HEK293T (cell line): ENCODE measurements at places on chromosomes 7 and 10.

- no peak for DNase-seq
Measured at GRCh38 chr7:148201992-148202391, 388.6 kb upstream of the C7orf33 start.

DNA sequence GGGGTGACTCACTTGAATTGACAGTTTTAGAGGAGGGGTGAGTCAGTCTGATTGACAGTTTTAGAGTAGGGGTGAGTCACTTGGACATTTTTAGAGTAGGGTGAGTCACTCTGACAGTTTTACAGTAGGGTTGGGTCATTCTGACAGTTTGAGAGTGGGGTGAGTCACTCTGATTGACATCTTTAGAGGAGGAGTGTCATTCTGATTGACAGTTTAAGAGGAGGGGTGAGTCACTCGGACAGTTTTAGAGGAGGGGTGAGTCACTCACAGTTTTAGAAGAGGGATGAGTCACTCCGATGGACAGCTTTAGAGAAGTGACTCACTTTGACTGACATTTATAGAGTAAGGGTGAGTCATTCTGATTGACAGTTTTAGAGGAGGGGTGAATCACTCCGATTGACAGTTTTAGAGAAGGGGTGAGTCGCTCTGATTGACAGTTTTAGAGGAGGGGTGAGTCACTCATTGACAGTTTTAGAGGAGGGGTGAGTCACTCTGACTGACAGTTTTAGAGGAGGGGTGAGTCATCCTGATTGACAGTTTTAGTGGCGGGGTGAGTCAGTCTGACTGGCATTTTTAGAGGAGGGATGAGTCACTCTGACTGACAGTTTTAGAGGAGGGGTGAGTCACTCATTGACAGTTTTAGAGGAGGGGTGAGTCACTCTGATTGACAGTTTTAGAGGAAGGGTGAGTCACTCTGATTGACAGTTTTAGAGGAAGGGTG is 595.9 kb downstream of the DNAJB6 start:
- DNase-seq: no peak

DNA sequence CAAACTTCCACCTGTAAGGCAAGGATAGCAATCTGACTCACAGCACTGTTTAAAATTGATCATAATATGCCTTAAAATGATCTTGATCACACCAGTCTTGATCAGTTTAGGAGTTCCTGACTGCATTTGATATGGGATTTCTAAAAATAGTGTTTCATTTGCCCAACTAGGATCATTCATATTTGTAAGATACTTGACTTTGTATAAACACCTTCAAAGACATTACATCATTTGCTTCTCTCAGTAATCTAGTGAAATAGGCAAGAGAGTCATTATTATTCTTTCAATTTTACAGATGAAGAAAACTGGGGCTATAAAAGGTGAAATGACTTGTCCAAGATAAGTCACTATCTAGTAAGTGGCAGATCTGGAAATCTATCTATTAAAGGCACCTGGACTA is 521.1 kb downstream of the GATA3 start:
- no peak for DNase-seq

DNA sequence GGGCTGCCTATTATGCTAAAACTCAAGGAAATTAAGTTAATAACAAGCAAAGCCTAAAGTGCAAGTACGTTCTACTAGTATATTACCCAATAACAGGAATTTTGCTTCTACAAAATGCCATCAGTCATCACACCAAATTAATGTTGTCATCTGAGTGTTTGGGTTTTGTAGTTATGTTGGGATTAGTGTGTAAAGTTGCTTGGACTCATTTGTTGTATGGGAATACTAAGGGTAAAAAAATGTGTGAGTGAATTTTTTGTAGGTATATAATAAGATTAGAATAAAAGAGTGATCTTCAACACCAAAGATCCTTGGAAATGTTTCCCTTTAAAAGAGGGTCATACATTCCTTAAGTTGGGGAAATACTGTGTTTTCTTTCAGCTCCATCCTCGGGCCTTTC is 38.6 kb downstream of the NRP1 start:
- DNase-seq: no peak

- DNase-seq: no peak
Measured at GRCh38 chr10:80268938-80269588, 20.4 kb downstream of the MAT1A start.

DNA sequence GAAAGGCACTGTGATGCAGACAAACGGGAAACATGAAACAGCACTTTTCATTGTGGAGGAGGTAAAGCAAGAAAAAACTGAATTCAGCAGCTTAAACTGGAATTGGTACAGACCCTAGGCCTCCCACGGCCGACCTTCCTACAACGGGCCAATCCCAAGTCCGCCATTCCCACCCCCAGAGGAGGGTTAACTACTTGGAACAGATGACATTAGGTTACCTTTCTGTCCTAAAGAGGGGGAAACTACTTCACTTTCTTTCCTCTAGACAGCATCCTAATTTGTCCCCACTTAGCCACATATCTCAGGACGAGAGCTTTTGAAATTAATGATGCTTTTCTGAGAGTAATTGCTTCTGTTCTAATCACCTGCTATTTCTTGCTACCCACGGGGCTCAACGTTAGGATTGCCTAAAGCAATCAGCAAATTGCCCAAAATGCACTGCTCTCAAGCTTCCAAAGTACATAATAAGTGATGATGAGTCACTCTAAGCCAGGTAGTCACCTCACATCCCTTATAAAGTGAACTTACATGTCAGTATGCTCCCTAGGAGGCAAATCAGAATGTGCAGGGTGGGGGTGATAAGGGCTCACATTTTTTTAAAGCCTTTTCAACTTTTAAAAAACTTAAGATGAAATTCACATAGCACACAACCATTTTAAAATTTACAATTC is 36.7 kb downstream of the LSM5 start:
- DNase-seq: no peak

DNA sequence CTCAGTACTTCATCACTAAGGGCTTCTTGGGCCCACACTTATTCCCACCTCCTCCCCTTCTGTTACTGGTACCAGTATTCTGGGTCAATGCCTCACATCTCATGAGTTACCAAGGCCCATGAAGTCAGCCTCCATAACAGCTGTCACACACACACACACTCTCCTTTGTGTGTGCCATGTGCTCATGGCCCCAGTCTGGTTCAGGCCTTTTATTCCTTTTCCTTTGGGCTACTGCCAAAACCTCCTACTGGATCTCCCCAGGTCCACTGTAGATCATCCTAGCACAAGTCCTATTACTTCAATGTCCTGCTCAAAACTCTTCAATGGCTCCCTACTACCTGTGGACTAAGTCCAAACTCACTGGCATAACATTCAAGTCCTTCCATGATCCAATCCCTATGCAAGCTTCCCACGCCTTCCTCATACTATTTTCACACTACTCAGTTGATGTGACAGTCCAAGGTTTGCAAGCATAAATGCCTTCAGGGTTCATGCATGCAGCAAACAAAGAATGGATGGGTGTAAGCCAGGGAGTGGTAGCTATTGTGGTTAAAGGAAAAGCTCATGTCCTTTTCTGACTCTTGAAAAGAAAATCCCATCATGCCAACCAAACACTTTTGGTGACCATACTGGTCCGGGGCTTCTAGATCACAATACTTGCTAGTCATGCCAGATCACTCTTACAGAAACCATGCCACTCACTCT is 68.1 kb downstream of the CCDC6 start:
- DNase-seq: no peak

- no peak for DNase-seq
Measured at GRCh38 chr10:89554433-89554832, 19.0 kb upstream of the SLC16A12 start.

DNA sequence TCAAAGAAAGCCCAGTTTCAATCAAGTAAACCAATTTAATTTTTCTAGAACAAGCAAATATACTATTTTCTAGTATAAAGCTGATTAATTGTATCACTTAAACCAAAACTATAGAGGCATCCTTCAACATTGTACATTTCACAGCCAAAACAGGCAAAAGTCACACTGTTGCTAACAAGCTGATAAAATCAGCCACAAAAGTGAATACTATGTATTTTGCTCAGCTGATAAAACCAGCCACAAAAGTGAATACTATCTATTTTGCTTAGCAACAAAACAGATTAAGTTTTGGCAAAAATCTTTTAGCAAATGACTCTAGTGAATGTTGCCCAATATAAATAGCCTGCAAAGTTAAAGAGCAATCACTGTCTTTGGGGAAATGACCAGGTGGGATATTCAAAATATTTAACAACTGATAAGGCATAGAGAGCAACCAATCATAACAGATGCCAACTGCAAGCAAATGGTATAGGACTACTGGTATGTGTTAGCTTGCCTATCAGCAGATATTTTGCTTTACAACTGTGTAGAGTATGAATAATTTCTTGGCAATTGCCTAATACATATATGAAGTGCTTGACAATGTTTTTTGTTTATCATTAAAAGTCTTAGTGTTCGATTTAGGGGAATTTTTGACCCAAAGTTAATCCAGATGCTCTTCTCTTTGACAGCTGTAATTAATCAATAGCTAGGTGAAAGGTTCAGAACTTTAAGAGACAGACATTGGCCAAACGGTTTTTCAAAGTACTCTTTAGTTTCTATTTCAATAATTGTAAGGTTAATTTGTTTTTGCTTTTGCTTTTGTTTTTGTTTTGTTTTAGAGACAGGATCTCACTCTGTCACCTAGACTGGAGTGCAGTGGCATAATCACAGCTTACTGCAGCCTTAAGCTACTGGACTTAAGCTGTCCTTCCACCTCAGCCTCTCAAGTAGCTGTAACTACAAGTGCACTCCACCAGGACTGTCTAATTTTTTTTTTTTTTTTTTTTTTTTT is 44.4 kb upstream of the SP4 start:
- DNase-seq: no peak

- DNase-seq: no peak
Measured at GRCh38 chr10:30190577-30191552, 131.5 kb upstream of the JCAD start.

DNA sequence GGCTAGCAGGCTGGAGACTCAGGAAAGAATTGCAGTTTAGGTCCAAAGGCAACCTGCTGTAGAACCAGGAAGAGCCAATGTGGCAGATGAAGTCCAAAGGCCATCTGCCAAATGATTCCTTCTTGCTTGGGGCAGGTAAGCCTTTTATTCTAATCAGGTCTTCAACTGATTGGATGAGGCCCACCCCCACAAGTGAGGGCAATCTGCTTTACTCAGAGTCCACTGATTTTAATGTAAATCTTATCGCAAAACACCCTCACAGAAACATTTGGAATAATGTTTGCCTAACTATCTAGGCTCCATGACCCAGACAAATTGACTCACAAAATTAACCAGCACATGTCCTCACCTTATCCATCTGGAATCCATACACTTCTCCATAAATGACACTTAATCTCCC is 7.8 kb downstream of the GIMAP8 start:
- DNase-seq: no peak

DNA sequence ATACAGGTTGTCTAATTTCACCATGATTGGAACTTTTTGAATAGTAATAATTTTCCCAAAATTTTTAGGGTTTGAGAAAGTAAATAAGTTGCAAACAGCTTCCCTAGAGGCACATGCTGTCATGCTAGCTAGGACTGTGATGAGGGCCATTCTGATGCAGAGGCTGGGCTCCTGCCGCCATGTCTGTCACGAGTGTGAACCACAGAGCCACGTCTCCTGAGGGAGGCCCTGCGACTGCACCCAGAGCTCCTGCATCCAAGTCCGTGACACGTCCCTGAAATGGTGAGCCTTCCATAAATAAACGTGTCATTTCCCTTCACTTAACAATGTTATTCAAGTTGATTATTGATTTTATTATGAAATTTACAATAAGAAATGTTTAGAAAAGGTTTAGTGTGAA is 40.0 kb downstream of the C10orf120 start:
- DNase-seq: no peak

- DNase-seq: no peak
Measured at GRCh38 chr7:135575296-135575695, 17.6 kb downstream of the NUP205 start.

- no peak for DNase-seq
Measured at GRCh38 chr10:110629680-110630191, 14.4 kb upstream of the RBM20 start.

GRCh38 chr7:80078159-80078731 is 56.4 kb upstream of the GNAI1 start:
- no peak for DNase-seq

GRCh38 chr10:77038407-77038806 is 599.2 kb downstream of the KCNMA1 start:
- no peak for DNase-seq

DNA sequence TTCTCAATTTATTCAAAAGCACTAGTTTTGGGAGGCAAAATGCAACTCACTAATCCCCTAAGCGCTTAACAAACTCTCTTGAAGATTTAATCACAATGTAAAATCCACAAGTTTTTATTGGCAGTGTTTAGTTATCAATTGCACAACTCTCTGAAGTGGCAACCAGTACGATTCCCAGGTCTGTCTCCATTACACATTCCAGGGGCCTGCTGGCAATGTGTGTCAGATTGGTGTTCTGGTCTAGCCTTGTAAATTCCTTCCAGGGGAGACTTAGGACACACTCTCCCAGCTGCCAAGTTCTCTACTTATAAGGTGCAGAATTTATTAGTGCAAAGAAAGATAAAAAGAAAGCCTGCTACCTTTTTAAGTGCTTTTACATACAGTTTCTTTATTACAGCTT is 164.7 kb upstream of the HPS1 start:
- no peak for DNase-seq

GRCh38 chr7:30382607-30383006 is 96.0 kb downstream of the NOD1 start:
- DNase-seq: no peak

DNA sequence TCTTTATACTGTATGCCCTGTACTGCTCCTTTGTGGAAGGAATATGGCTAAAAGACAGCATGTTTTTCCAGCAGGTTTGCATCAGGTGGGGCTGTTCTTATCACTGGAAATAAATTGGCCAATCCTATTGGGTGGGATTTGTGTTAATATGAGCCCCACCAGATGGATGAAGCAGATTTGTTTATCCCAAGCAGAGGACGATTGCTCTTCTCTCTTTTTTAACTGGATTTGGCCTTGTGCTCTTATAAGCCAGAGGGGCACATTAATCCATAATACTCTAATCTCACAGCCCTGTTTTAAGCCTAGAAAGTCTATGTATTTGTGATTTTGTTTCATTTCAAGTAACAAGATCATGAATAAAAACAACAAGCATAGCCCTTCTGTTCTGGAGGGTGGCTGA is 240.1 kb upstream of the ADARB2 start:
- no peak for DNase-seq

DNA sequence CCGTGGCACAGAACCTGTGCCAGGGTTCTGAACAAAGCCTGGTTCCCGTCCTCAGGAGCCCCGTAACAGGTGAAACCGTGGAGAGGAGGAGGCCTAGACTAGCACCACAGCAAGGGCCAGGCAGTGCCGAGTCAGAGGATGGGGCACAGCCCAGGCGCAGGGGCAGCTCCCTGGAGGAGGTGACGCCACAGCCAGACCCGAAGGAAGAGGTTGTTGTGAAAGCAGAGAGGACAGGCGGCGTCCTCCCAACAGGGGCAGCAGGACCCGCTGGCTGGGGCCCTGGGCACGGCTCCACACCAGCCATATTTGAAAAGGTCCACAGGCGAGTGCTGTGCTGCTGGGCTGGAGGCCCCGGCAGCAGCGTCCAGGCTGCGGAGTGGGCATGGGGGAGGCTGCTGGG is 25.7 kb downstream of the DAGLB start:
- no peak for DNase-seq
